ENCODE measurements at places on chromosomes 7 and 10. TPM values are rescaled to one million over a fixed set of nuclear protein-coding genes. Genes with fewer than 3 reads are reported as not detected.

The ANKRD26 gene
- total RNA-seq = 4.3 TPM

The TSPAN33 gene
- total RNA-seq = under 0.01 TPM

The NME8 gene
- not detected for total RNA-seq

The CHST3 gene
- total RNA-seq = 4.6 TPM

The KLF14 gene
- not detected for total RNA-seq

The VAX1 gene
- not detected for total RNA-seq

The CALML3 gene
- total RNA-seq = not detected

The LEP gene
- total RNA-seq = not detected

The TAS2R41 gene
- total RNA-seq = not detected

The HECTD2 gene
- 4.1 TPM for total RNA-seq

The PRRT4 gene
- total RNA-seq = not detected

The ODAD2 gene
- total RNA-seq = 0.26 TPM

The PIK3AP1 gene
- total RNA-seq = under 0.01 TPM

The SPDYE8 gene
- not detected for total RNA-seq

The TBXAS1 gene
- total RNA-seq = 0.64 TPM

The TMEM176B gene
- total RNA-seq = not detected

The TMEM236 gene
- 0.38 TPM for total RNA-seq

The CPA2 gene
- not detected for total RNA-seq

The AGR3 gene
- not detected for total RNA-seq

The BHLHA15 gene
- 0.51 TPM for total RNA-seq

The ERVW-1 gene
- not detected for total RNA-seq

The FAM241B gene
- total RNA-seq = 0.39 TPM

The SEMA3D gene
- 9.4 TPM for total RNA-seq

The OGDHL gene
- 1.0 TPM for total RNA-seq

The OR2A1 gene
- under 0.01 TPM for total RNA-seq

The ATP6V1F gene
- 109 TPM for total RNA-seq

The TBC1D12 gene
- total RNA-seq = 21.4 TPM

The C10orf62 gene
- not detected for total RNA-seq

The IFIT1B gene
- total RNA-seq = not detected

The TCERG1L gene
- not detected for total RNA-seq

Data from dermis microvascular lymphatic vessel endothelial cell (primary cell).